ENCODE measurements at places on chromosomes 7 and 10. TPM values are rescaled to one million over a fixed set of nuclear protein-coding genes. Genes with fewer than 3 reads are reported as not detected.

Gene FAM25G
- total RNA-seq = not detected

Gene CDHR3
- 3.8 TPM for total RNA-seq

Gene CYP2C19
- not detected for total RNA-seq

Gene DENND2A
- total RNA-seq = 15.6 TPM

Gene ARHGEF5
- total RNA-seq = 0.71 TPM

Gene PLOD3
- 114 TPM for total RNA-seq

Gene TMEM176B
- total RNA-seq = 3.8 TPM

Gene ZFAND4
- 4.4 TPM for total RNA-seq

Gene PKD2L1
- total RNA-seq = not detected

Gene PTPRN2
- total RNA-seq = 0.71 TPM

Gene COL28A1
- total RNA-seq = not detected

Gene PKD1L1
- total RNA-seq = 0.09 TPM
